Natural killer cell (primary cell): ENCODE measurements at places on chromosomes 5 and 9.
A peak's percentile ranks its signal among the peaks of the same experiment; 100 is the strongest.

GRCh38 chr5:370959-371810 is 49.7 kb downstream of the AHRR start:
- DNase-seq, result no peak

GRCh38 chr9:4936277-4936676 is 48.8 kb upstream of the JAK2 start:
- no peak for DNase-seq

DNA sequence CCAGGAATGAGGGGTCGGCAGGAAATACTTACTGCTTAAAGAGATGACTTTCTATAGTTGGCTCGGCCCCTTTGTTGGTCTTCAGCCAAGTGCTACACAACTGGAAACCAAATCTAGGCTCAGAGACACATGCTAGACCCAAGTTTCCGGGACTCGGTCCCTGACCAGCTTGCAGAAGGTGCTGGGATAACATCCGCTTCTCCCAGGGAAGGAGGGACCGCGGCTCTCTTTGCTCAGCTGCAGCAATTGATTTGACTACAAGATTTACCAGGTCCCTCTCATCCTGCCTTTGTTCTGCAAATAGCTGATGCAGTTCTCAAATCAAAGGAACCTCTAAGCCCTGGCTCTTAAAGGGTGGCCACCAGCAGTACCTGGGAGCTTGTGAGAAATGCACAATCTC is 314.7 kb downstream of the MLLT3 start:
- DNase-seq, result no peak

DNA sequence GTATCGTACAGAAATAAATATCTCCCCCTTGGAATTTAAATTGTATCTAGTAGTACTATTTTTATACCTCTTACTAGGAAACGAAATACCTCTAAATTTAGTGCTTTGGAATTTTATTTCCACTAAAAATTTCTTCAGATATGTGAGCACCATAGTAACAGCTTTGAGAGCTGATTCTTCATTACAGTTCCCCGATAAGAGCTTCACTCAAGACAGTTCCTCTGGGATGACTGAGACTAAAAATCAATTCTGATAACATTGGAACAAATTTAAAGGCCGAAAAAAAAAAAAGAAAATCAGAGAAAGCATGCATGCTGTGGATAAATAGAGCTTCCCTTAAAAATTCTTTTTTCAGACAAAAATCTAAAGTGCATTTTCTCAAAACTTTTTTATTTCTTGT is 68.5 kb upstream of the MEF2C start:
- DNase-seq, result no peak

- no peak for DNase-seq
These were observed 27.0 kb downstream of the GRIN3A start for GRCh38 chr9:101711330-101711941.

GRCh38 chr5:64074533-64074932 is 91.1 kb upstream of the RNF180 start:
- no peak for DNase-seq

GRCh38 chr9:92962303-92962649 is 15.0 kb downstream of the FGD3 start:
- DNase-seq, result no peak

DNA sequence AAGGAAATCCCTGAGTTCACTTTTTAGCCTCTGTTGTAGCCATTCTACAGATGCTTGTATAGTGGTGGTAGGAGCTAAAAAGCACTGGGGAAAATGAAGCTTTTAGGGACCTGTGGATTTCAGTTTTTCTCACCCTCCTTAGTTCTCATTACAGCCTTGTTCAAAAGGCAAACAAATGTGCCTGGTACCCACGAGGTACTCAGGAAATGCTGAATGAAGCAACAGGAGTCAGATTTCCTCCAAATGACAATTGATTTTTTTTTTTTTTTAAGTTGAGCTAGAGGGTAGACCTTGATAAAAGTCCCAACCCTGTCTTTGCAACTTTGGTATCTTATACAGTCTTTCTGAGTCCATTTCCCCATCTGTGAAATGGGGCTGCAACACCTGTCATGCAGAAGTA is 21.3 kb upstream of the TMOD1 start:
- DNase-seq, result no peak

DNA sequence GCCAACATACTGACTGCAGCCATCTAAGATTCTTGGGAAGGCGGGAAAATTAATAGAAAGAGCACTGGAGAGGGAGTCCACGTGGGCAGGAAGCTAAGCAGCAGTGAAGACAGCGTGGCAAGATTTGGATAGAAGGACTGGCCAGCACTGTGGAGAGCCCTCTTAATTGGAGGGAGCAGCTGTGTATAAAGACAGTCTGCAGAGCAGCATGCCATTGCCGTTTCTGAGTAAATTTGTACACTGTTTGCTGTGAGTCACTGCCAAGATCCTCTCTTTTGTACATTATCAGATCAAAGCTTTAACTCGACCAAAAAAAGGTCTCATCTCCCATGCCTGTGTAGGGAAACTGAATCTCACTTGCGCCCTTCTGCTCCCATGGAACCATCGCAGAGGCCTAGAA is 45.3 kb downstream of the INSYN2B start:
- no peak for DNase-seq

DNA sequence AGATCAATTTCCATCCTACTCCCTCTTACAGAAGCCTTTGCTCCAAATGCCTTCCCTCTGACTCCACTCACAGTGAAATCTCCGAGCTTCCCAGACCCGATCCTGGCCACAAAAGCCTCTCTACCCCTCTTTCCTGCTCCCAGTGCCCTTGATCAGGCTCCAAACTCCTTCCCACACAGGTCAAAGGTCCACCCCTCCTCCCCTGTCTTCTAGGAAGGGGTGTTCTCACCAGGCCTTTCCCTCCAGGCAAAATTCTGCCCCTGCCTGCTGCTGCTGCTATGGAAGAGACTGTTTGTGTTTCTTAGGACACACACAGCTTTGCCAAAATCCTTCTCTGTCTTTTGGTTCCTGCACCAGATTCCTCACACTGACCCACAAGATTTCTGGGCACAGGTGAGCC is 85.8 kb upstream of the ALDH1A1 start:
- no peak for DNase-seq

DNA sequence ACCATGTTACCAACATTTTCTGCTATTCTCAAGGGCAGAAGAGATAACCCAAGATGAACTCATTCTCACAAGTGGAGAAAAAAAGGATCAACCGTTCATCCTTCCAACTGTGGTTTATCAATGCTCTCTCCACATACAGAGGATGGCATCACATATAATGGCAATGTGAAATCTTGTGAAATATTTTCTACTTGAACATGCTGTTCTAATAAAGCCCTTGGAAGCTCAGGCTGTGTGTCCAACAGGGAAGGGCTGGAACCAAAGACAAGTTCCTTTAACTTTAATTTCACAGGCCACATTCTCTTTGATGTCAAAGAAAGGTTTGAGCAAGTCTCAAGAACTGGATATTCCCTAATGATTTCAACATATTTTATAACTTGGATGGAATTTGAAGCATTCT is 230.5 kb downstream of the SPOCK1 start:
- DNase-seq, result no peak

GRCh38 chr9:5630081-5630507 is 1.2 kb downstream of the RIC1 start:
- DNase-seq, result peak; percentile 41

- DNase-seq, result no peak
These were observed 62.1 kb downstream of the SPRY4 start for GRCh38 chr5:142262683-142263082.

DNA sequence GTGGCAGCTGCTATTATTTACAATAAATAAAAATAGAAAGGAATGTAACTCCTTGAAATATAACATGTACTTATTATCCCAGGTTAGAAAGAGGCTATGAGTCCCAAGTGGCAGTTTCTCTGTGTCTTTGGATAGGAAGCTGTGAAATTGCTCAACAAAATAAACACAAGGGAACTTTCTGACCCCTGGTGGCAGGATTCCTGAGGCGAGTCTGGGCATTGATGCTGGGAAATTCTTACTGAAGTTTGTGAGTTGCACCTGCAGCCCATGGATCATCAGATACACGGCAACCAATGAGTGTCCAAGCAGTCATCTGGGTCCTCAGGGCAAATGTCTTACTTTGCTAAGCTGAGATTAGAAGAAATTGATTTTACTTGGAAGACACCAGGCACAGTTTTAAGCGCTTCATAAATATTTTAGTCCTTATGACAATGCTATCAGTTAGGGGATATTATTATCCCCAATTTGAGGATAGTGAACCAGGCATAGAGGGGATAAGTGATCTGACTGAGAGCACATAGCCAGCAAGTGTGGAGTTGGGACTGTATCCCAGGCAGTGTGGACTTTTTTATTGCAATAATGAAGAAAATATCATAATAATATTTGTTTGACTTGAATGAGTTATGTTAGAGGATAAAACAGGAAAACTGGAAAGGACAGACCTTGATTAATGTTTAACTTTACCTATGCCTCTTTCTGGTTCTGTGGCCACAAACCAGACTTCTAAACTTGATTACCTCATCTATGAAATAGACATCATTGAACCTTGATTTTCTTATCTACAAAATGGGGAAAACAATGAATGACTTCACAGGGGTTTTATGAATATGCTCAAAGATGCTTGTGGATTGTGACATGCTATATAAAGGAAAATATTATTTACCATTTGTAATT is 265.5 kb upstream of the ADAMTSL1 start:
- no peak for DNase-seq

DNA sequence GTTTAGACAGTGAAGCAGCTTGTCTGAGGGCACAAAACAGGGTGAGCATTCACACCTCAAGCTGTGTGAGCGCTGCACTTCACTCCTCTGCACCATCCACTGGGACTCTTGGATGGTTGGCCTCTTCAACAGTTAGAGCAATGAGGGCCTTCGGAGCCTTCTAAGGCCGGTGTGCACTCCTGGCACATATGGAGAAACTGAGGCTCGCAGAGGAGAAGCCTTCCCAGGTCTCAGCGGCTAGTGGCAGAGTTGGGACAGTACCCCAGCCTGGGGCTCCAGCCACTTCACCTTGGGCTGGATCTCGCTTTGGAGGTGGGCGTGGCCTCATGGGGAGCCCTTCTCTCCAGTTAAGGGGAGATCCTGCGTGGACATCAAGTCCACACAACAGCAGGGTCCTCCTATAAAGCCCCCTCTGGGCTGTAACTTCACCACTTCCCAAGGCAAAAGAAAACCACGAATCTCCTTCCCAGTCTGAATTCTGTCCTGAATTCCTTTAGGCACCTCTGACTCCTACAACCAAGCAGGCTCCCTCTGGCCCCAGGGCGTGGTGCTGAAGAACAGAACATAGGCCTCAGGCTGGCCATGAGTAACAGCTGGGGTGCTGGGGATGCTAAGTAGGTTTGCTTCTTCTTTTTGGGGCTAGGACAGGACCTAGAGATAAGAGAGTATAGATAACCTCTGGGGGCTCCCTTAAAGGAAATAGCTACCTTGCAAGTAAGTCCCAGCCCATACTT is 30.5 kb upstream of the CSF1R start:
- no peak for DNase-seq

DNA sequence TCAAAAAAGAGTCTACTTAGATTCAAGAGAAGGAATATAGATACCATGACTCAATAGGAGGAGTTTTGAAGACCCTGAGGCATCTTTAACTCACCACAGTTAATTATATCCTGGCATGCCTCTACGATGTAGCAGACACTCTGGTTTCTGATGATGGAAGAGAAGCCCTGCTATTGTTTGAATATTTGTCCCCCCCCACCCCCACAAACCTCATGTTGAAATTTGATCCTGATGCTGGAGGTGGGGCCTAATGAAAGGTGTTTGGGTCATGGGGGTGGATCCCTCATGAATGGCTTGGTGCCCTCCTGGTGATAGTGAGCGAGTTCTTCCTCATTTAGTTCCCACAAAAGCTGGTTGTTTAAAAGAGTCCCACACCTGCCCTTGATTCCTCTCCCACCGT is 147.9 kb upstream of the TBCA start:
- no peak for DNase-seq

DNA sequence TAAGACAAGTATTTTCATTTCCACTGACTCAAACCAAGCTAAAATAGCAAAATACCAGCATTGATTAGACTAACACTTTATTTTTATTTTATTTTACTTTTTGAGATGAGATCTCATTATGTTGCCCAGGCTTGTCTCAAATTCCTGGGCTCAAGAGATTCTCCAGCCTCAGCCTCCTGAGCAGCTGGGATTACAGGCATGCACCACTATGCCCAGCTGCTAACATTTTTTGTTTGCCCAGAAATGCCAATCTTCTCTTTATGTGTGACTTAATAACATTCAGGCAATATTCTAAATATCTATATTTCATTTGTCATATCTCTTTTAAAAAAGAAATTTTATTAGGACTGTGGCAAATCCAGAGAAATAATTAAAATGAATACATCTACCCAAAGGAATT is 55.0 kb downstream of the OXCT1 start:
- DNase-seq, result no peak

DNA sequence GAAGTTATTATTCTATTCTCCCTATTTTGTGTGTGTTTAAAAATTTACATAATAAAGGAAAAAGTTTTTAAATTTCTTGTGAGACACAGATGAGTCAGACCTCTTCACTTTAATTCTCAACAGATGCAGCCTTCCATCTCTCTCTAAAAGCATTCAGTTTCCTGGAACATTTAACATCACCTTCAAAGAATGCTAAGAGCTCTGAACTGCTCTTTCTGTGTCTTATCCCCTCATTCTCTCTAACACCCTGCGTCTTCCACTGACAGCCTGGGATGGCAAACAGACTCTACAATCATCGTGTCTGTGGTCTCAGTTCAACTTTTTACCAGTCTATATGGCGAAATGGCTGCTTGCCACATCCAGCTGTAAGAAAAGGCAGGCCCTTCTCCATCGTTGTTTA is 173.0 kb downstream of the HINT1 start:
- no peak for DNase-seq

DNA sequence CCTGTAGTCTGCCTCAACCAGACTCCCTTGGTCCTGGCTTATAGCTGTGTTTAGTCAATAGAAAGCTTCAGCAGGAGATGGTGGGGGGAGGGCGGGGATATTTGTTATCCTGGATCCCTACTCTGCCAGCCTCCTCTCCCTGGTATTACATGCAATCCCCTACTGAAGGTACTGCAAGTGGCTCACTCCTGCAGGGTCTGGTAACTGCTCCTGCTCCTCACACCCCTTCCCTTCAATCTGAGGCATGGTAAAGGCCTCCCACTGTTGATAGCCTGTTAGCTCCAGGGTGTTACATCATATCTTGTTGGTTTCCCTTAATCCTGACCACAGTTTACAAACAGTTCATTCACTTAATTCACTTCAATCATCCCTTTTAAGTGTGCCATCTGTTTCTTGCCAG is 137.5 kb downstream of the AP3B1 start:
- no peak for DNase-seq

DNA sequence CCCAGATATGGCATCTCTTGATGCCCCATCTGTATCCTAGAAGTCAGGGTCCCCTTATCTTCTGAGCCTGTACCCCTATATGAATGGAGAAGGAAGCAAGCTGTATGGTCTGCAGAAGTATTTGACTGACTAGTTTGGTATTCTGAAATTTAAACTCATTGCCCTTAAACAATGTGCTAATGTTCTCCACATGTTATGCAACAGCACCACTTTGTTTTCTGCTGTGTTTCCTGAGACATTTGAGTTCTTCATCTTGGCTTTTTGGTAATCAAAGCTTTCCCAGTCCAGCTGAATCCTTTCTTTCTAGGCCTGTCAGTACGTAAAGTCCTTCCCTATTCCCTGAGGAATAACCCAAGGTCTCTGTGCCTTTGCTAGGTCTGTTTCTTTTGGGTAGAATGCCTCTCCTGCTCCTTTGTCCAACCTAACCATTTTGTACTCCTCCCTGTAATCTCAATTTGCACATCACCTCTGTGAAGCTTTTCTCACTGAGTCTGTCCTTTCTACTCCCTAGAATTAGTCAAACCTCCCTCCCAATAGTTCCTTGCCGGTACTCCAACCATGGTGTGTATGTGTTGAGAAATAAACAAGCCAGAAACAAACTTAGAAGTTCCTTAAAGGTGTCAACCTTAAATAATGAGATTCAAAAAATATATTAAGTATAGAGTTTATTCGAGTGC is 72.1 kb upstream of the HSPB3 start:
- no peak for DNase-seq

GRCh38 chr9:110128664-110129329 is 79.2 kb downstream of the C9orf152 start:
- DNase-seq, result no peak
